ENCODE measurements at places on chromosomes 4 and X. TPM values are rescaled to one million over a fixed set of nuclear protein-coding genes. Genes with fewer than 3 reads are reported as not detected.

DNA sequence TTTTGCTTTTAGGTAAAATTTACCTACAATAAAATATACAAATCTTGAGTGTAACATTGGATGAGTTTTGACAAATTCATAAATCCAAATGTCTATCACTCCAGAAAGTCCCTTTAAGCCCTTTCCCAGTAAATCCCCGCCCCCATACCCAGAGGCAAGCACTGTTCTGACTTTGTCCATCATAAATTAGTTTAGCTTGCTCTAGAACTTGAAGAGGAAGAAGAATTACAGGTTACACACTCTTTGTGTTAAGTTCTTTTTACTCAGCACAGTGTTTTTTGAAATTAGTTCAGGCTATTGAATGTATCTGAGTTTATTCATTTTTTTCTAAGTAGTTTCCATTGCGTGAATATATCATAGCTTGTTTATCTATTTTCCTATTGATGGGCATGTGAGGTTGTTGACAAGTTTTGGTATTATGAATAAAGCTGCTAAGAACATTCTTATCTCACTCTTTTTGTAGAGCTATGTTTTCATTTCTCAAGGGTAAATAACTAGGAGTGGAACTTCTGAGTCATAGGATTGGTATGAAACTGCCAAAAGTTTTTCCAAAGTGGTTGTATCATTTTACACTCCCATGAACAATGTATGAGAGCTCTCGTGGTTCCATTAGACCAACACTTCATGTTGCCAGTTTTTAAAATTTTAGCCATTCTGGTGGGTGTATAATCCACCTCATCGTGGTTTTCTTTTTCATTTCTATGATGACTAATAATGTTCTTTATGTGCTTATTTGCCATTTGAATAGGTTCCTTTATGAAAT lies 22.4 kb upstream of the HPSE start:
- no peak overlapping the region for H3K4me3 ChIP-seq
- H3K4me1 ChIP-seq: peaks cover 7% of the 10 kb centered on the region
- peak overlapping the region; percentile 86 for H3K27ac ChIP-seq
- no peaks in the 10 kb centered on the region for H3K27me3 ChIP-seq
- DNase-seq: no peak
- no peaks in the 10 kb centered on the region for H3K36me3 ChIP-seq

SYTL5 gene
- total RNA-seq: 16.3 TPM

- H3K4me3 ChIP-seq: no peak overlapping the region
- H3K27ac ChIP-seq: no peak overlapping the region
- H3K4me1 ChIP-seq: no peaks in the 10 kb centered on the region
- no peak for DNase-seq
- no peaks in the 10 kb centered on the region for H3K36me3 ChIP-seq
Measured at GRCh38 chr4:186798951-186799659, 75.4 kb upstream of the FAT1 start.

GRCh38 chrX:72373136-72373535 lies 67.4 kb upstream of the CITED1 start:
- no peak overlapping the region for H3K4me3 ChIP-seq
- no peak overlapping the region for H3K27ac ChIP-seq
- no peak for DNase-seq
- H3K27me3 ChIP-seq: no peaks in the 10 kb centered on the region

DNA sequence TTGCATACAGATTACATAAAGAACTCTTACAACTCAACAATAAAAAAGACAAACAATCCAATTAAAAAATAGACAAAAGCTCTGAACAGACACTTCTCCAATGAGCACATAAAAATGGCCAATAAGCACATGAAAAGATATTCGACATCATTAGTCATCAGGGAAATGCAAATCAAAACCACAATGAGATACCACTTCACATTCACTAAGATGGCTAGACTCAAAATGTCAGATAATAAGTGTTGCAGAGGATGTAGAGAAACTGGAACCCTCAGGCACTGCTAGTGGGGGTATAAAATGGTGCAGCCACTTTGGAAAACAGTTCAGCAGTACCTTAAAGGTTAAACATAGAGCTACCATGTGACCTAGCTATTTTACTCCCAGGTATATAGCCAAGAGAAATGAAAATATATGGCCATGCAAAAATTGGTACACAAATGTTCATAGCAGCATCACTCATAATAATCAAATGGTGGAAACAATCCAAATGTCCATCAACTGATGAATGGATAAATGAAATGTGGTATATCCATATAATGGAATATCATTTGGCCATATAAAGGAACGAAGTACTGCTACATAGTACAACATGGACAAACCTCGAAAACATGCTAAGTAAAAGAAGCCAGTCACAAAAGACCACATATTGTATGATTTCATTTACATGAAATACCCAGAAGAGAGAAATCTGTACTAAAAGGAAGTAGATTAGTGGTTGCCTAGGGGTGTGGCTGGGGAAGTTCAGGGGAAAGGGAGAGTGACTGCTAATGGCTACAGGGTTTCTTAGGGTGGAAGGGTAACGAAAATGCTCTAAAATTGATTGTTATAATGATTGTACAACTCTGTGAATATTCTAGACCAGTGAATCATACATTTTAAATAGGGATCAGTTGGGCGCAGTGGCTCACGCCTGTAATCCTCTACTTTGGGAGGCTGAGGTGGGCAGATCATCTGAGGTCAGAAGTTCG lies 29.4 kb downstream of the SASH3 start:
- no peak overlapping the region for H3K27ac ChIP-seq
- H3K36me3 ChIP-seq: no peaks in the 10 kb centered on the region
- no peak for DNase-seq
- no peak overlapping the region for H3K4me3 ChIP-seq

DNA sequence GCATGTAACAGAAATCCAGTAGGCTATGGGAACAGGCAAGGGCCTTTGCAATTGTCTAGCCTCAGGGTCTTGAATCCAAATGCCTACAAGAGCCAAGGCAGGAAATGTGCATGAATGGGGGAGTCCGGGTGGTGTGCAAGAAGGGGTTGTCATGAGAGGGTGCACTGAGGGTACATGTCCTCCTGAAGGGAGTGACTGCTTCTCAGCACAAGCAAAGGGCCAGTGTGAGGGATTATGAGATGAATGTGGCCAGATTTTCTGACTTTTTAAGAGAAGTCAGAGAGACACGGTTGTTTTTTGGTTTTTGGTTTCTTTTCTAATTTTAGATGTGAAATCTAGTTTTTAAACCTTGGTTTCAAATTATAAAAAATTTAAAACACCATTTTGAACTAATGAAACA lies 76.5 kb upstream of the LSM6 start:
- no peaks in the 10 kb centered on the region for H3K36me3 ChIP-seq
- no peaks in the 10 kb centered on the region for H3K4me1 ChIP-seq
- no peak overlapping the region for H3K27ac ChIP-seq

- no peak overlapping the region for H3K4me3 ChIP-seq
- H3K36me3 ChIP-seq: no peaks in the 10 kb centered on the region
- H3K4me1 ChIP-seq: no peaks in the 10 kb centered on the region
- no peak for DNase-seq
- peaks cover 33% of the 10 kb centered on the region for H3K27me3 ChIP-seq
Measured at GRCh38 chrX:55120761-55121358, 32.0 kb downstream of the PAGE2 start.

MAGEA10 gene
- total RNA-seq: not detected

- no peaks in the 10 kb centered on the region for H3K4me1 ChIP-seq
- no peak overlapping the region for H3K4me3 ChIP-seq
- DNase-seq: no peak
- H3K27ac ChIP-seq: no peak overlapping the region
- H3K36me3 ChIP-seq: no peaks in the 10 kb centered on the region
Measured at GRCh38 chr4:46830971-46831454, 78.0 kb downstream of the COX7B2 start.

DNA sequence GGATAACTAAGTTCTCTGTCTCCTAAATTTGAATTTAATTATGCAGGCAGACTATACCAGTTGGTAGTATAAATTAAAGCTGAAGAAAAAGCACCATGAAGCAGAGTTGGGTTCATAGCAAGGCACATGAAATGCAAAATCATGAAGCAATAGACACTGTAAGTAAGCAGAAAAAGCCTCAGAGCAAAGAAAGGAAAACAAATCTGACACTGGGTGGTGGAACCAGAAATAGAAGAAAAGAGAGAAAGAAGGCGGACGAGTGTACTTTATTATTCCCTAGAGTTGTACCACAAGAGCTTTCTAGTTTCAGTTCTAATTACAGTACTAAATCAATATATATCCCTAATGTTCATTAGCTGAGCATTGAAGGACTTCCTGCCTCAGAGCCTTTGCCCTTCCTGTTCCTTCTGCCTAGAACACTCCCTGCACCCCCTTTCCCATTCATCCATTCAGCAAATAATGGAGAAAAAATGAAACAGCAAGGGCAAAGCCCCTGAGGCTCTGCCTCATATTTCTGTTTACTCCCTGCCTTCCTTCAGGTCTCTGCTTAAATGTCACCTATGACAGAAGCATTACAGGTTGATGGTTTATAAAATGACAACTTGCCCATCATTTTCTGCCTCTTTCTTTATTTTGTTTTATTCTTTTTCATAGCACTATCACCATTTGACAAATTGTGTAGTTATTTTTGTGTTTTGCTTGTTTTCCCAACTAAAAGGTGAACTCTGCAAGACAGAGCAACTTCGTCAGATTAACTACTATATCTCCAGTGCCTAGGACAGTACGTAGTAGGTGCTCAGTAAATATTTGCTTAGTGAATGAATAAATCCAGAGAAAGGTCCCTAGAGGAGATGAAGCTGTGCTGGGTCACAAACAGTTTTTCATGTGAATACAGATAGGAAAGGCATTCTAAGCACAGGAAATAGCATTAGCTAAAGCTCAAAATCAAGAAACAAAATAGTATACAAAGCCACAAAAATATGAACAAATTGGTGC lies 154.0 kb upstream of the RASGEF1B start:
- H3K4me1 ChIP-seq: no peaks in the 10 kb centered on the region
- H3K27me3 ChIP-seq: no peaks in the 10 kb centered on the region
- DNase-seq: no peak
- no peak overlapping the region for H3K4me3 ChIP-seq
- H3K27ac ChIP-seq: no peak overlapping the region

GRCh38 chr4:57682275-57682674 lies 572.1 kb upstream of the IGFBP7 start:
- H3K4me1 ChIP-seq: no peaks in the 10 kb centered on the region
- H3K27ac ChIP-seq: no peak overlapping the region
- H3K4me3 ChIP-seq: no peak overlapping the region
- DNase-seq: no peak
- no peaks in the 10 kb centered on the region for H3K36me3 ChIP-seq

SOWAHB gene
- 2.6 TPM for total RNA-seq

MEPE gene
- not detected for total RNA-seq

DNA sequence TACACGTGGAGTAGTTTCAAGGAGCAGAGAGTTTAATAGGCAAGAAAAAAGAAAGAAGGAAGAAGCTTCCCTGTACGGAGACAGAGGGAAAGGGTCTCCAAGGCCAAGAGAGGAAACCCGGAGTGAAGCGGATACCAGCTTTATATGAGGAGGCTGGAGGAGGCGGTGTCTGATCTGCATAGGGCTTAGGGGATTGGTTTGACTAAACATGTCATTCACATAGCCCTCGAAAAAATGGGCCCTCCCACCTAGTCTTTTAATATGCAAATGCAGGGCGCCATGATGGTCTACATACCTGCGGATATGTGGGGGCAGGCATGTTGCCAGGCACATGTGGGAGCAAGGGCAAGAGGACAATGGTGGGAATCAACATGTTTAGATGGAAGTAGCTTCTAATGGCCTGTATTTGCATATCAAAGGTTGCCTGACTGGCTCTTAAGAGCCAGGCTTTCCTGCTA lies 103.1 kb upstream of the UGT8 start:
- no peak for DNase-seq
- no peak overlapping the region for H3K4me3 ChIP-seq
- H3K4me1 ChIP-seq: no peaks in the 10 kb centered on the region
- H3K27me3 ChIP-seq: no peaks in the 10 kb centered on the region
- no peaks in the 10 kb centered on the region for H3K36me3 ChIP-seq

GRCh38 chr4:623914-624566 lies 1.3 kb upstream of the PDE6B start:
- H3K4me3 ChIP-seq: no peak overlapping the region
- H3K4me1 ChIP-seq: no peaks in the 10 kb centered on the region
- H3K36me3 ChIP-seq: no peaks in the 10 kb centered on the region
- H3K27ac ChIP-seq: no peak overlapping the region

GRCh38 chr4:103664436-103665075 lies 55.2 kb downstream of the TACR3 start:
- no peaks in the 10 kb centered on the region for H3K36me3 ChIP-seq
- H3K27me3 ChIP-seq: no peaks in the 10 kb centered on the region
- H3K4me1 ChIP-seq: no peaks in the 10 kb centered on the region

GRCh38 chr4:128700659-128701350 lies 108.7 kb upstream of the JADE1 start:
- no peak overlapping the region for H3K27ac ChIP-seq
- H3K27me3 ChIP-seq: no peaks in the 10 kb centered on the region
- H3K4me3 ChIP-seq: no peak overlapping the region
- H3K4me1 ChIP-seq: no peaks in the 10 kb centered on the region
- no peak for DNase-seq
- no peaks in the 10 kb centered on the region for H3K36me3 ChIP-seq
